Uterine smooth muscle cell (primary cell): ENCODE measurements at places on chromosomes 2 and 18. TPM values are rescaled to one million over a fixed set of nuclear protein-coding genes. Genes with fewer than 3 reads are reported as not detected.

Gene SLC19A3
- under 0.01 TPM in 2 replicates for total RNA-seq

Gene ANKRD62
- not detected in 2 replicates for total RNA-seq

Gene GPC1
- 70.9 and 115 TPM in 2 replicates for total RNA-seq

Gene SLC4A3
- total RNA-seq: 4.3 and 9.5 TPM in 2 replicates

Gene DUSP19
- 3.3 and 3.7 TPM in 2 replicates for total RNA-seq

Gene CD207
- not detected in 2 replicates for total RNA-seq

Gene GALR1
- total RNA-seq: under 0.01 TPM in 1 of 2 replicates, not detected in the other
